Progenitor cell of endocrine pancreas (in vitro differentiated cells): ENCODE measurements at places on chromosomes 5 and 9. TPM values are rescaled to one million over a fixed set of nuclear protein-coding genes. Genes with fewer than 3 reads are reported as not detected.

DNA sequence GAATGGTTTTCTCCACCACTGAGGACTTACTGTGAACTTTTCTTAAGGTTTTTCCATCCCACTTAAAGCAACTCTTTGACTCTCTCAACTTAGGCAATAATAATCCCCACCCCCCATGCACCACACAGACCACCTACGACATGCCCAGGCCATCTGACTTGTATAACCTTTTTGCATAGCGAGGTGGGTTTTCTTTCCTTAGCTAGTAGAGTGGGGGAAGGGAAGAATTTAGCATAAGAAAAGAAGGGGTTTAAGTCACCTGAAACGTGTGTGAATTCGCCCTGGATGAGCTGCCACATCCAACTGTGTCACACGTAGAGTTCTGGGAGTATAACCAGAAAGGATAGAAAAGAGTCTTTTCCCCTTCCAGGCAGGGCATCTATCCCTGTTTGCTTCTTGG lies 262.7 kb downstream of the YTHDC2 start:
- no peak for DNase-seq

- DNase-seq: no peak
Observed at GRCh38 chr9:5790923-5791322, 42.0 kb downstream of the ERMP1 start.

DNA sequence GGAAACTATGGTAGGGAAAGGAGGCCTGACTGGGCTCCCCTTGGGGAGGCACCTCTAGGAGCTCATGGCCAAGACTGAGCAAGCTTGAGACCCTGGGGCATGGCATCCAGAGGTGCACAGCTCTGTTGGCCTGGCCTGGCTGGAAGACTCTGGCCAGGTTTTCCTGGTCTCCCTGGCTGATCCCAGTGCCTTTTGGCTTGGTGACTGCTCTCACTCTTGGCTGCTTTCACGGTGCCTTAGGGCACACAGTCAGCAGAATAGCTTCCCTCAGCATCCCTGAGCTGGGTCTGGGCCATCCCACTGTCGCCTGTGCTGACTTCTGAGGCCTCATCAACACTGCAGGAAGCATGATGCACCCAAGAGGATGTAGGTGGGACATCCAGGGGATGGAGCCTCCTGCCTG lies 13.4 kb upstream of the DELE1 start:
- DNase-seq: no peak

- DNase-seq: no peak
Observed at GRCh38 chr9:90290716-90291485, 351.7 kb downstream of the DIRAS2 start.

- DNase-seq: no peak
Observed at GRCh38 chr5:150289551-150290390, at the start of gene CAMK2A. Gene CAMK2A, minus strand, starts transcription at chr5:150289773. Its CDS starts 148 bp downstream, at chr5:150289625.

DNA sequence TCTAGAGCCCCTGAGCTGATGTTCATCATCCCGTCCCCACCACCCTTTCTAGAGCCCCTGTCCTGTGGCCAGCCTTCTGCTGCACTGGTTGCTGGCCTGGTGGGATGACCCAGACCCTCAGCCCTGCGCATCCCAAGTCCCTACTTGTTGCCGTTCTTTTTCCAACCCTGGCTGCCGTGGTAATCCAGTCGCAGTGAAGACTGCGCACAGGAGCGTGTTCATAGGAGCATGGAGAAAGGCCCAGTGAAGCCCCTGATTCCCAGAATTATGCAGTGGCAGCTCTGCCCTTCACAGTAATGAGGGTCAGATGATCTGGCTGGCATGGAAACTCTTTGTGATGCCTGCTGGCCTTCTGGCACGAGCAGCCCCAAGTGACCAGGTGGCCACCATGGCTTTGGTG lies 183.3 kb downstream of the CACNA1B start:
- no peak for DNase-seq

DNA sequence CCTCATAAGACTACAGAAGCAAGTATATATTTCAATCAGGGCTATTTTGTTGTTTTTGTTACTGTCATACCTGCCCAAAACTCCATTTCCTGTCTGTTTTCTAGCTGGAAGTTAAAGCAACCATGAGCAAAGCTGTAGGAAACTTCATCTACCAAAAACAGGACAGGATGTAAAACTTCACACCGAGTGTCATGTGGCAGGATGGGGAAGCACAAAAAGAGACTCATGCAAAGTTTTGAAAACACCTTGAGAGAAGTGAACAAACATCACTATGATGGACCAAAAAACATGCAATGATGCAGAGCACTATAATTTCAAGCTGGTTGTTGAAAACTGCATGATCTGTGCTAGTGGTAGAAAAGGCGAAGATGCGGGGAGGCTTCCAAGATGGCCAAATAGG lies 6.3 kb upstream of the GZMA start:
- no peak for DNase-seq

DNA sequence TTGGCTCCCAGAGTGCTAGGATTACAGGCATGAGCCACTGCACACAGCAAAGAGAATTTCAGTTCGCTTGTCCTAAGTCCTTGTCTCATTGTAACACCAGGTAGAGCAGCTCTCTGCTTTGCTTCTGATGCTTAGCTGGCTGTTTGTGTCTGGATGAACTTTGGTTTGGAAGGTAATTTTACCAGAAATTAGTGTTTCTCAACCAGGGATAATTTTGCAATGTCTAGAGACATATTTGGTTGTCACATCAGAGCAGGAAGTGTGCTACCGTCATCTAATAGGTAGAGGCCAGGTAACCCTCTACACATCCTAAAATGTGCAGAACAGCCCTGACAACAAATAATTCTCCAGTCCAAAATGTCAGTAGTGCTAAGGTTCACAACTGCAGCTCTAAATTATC lies 108.8 kb downstream of the SNX18 start:
- no peak for DNase-seq

- no peak for DNase-seq
Observed at GRCh38 chr5:14147210-14147609, 4.1 kb downstream of the TRIO start.

GRCh38 chr5:43389679-43390329 lies 22.4 kb downstream of the CCL28 start:
- peak; percentile 25 for DNase-seq

DNA sequence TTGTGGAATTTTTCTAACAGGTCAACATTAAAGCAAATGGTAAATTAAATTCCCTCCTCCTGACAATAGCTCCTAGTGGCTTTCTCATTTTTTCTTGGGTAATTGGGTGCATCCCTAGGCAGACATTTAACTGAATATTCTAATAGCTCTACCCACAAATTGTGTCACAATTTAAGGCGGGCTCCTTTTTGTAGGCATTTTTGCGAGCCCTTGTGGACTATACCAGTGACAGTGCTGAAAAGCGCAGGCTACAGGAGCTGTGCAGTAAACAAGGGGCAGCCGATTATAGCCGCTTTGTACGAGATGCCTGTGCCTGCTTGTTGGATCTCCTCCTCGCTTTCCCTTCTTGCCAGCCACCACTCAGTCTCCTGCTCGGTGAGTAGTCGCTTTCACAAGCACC lies 20.0 kb downstream of the MTRR start:
- no peak for DNase-seq

DNA sequence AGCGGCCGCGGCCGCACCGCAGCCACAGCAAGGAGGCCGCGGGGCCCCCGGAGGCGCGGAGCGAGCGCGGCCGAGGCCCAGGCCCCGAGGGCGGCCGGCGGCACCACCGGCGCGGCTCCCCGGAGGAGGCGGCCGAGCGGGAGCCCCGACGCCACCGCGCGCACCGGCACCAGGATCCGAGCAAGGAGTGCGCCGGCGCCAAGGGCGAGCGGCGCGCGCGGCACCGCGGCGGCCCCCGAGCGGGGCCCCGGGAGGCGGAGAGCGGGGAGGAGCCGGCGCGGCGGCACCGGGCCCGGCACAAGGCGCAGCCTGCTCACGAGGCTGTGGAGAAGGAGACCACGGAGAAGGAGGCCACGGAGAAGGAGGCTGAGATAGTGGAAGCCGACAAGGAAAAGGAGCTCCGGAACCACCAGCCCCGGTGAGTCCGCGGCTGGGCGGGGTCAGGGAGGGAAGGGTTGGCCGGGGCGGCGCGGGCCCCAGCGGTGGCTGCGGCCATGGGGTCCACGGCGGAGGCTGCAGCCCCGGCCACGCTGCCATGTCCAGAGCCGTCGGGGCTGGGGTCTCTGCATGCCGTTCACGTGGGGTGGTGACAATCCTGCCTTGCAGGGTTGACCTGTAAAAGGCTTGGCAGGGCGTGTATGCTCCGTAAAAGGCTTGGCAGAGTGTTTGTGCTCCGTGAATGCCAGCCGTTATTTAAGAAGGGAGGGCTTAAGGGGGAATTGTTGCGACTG lies 146.0 kb downstream of the CACNA1B start:
- no peak for DNase-seq

GRCh38 chr9:32344551-32345182 lies 39.8 kb upstream of the ACO1 start:
- DNase-seq: no peak

- DNase-seq: no peak
Observed at GRCh38 chr5:6567835-6568234, 65.0 kb downstream of the NSUN2 start.

DNA sequence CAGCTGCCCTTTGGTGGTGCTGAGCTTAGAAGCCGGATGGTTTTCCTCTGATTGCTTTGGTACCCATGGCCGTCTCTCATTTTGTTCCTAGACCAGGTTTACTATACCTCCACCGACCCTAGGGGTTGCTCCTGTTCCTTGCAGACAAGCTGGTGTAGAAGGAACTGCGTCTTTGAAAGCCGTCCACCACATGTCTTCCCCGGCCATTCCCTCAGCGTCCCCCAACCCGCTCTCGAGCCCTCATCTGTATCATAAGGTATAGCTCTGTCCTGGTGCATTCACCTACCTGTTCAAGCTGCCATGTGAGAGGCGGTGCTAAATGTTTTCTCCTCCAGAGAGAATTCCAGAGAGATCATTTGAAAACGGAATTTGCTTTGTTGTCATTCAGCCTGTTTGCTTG lies 39.5 kb downstream of the TENT4A start:
- DNase-seq: no peak

- DNase-seq: no peak
Observed at GRCh38 chr5:106459541-106459940, 1211.2 kb downstream of the EFNA5 start.

DNA sequence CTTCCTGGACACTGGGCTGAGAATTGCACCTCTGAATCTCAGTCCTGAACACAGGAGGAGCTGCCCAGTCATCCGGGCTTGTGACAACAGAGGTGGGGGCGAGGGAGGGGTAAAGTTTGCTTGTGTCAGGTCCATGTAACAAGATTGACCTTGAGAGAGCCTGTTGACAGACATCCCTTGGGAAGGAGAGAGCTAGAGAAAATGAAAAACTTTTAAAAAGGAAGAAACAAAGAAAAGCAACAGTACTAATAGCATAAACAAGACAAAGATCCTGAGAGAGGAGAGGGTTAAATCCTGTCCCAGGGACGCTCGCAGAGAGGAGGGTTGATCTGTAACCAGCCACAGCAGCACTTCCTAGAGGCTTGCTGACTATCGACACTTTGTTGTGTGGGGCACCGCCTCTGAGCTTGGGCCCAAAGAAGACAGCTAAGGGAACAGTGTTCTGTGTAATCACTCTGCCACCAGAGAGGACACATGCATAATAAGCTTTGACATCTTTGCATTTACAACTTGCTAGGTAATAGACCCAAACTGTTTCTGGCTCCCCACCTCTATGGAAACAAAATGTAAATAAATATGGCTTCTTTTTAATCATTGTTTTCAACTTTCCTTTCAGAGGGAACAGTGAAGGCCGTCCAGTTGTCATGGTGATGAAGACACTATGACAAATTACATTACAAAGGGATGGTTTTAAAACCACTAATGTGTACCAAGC lies 363.7 kb downstream of the CSNK1G3 start:
- DNase-seq: no peak

DNA sequence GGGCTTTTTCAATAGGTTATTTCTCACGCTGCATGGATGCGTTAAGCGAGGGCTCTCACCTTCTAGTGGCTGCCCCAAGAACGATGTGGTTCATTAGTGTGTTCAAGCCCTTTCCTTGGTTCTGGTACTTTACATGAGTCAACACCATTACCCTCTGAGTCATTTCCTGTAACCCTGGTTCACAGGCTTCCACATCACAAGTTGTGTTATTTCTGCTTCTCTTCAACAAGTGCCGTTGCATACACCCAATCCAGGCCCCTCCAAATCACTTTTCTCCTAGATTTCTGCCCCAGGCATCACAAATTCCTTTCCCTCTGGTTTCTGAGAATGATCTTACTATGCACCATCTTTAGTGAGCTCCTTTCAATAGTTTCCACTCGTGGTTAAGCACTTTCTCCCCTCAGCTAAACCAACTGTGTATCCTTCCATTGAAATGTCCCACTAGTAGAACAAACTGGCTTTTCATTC lies 69.5 kb upstream of the RAD23B start:
- DNase-seq: no peak

DNA sequence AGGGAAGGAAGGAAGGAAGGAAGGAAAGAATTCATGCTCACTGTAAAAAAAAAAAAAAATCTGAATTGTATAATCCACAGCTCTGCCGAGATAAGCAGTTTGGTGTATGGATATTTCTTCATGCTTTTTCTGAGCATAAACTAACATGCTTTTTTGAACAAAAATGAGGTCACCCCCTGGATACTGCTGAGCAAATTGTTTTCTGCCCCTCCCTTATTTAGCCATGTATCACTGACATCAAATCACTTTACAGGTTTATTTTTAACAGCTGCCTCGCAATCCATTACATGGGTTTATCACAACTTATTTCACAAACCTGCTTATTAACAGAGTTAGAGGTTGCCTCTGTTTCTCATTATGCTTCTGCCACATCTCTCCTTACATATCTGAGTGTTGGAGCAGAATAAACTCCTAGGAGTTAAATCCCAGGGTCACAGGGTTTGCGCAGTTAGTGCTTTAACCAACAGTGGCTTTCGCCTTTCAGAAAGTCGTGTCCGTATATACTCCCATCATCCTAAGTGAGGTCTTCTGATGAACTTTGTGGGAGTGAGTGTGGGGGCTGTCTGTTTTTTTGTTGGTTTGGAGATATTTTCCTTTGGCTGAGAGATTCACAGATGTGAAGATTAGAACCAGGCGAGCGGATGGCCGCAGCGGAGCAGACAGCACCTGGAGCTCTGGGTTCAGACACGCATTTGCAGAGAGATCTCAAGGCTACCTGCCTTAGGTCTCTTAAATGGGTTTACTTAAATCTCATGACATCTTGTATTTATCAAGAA lies 57.7 kb downstream of the AK8 start:
- no peak for DNase-seq

SLC27A6 gene
- 1.5 and 2.1 TPM in 2 replicates for total RNA-seq

PLAC8L1 gene
- 1.5 and 2.0 TPM in 2 replicates for total RNA-seq

SPATA31D4 gene
- not detected in 2 replicates for total RNA-seq

CYLC2 gene
- not detected in 2 replicates for total RNA-seq

F2R gene
- 25.1 and 28.7 TPM in 2 replicates for total RNA-seq

RMRP gene
- 15,251 and 16,487 TPM in 2 replicates for total RNA-seq

LPAR1 gene
- 16.2 and 17.4 TPM in 2 replicates for total RNA-seq

CLPTM1L gene
- total RNA-seq: 90.3 and 95.4 TPM in 2 replicates
